ENCODE measurements at places on chromosomes 12 and 14.

DNA sequence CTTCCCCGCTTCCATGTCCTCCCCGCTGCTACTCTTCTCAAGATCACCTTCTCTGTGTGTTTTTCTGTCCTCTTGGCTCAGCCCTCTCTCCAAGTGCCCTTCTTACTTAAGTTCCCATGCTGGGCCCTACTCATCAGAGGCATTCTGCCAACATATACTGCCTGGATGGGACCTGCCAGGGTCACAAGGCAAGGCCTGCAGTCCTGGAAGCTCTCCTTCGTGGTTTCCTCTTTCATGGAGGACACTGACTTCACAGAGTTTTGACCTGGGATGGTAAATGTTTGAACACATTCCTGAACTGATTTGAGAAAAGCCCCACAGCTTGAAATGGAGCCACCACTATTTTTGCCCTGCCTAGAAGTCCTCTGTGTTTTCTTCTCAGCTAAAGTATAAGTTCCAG is 140.9 kb downstream of the TMEM30B start:
- no peak for DNase-seq

- DNase-seq, result no peak
Measured at GRCh38 chr12:91824991-91825390, 320.7 kb downstream of the BTG1 start.

GRCh38 chr12:4417455-4417854 is 28.2 kb downstream of the FGF6 start:
- no peak for DNase-seq

GRCh38 chr12:62732861-62733427 is 202.0 kb downstream of the PPM1H start:
- DNase-seq, result peak; percentile 66

- DNase-seq, result no peak
Measured at GRCh38 chr12:93178154-93178878, 199.4 kb upstream of the NUDT4 start.

- DNase-seq, result no peak
Measured at GRCh38 chr12:93387780-93388179, 10.1 kb downstream of the NUDT4 start.

GRCh38 chr12:32568228-32568627 is 110.9 kb upstream of the DNM1L start:
- DNase-seq, result peak; percentile 65

DNA sequence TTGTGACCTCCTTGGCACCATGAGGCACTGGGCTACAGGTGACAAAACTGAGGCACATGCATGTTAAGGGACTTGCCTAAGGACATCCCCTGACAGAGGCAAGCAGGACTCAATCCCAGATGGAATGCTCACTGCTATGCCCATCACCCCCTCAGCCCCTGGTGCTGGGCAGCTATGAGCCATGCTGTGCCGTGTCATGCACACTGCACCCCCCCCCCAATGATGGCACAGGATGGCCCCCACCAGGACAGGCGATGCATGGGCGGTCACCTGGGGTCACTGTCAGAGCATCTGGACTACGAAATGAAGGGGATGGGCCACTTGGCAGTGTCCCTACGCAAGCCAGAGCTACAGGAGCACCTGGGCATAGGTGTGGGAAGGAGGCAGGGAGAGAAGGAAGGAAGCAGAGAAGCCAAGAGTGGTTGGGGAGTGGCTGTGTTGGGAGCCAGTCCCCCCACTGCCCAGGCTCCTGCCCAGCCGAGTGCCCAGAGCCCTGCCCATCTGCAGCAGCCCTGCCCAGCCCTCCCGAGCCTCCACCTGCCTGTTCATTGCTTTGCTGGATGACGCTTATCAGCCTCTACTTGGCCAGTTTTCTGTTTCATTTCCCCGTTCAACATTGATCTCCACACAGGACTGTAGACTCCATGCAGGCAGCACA is 84.9 kb upstream of the DIO3 start:
- no peak for DNase-seq

DNA sequence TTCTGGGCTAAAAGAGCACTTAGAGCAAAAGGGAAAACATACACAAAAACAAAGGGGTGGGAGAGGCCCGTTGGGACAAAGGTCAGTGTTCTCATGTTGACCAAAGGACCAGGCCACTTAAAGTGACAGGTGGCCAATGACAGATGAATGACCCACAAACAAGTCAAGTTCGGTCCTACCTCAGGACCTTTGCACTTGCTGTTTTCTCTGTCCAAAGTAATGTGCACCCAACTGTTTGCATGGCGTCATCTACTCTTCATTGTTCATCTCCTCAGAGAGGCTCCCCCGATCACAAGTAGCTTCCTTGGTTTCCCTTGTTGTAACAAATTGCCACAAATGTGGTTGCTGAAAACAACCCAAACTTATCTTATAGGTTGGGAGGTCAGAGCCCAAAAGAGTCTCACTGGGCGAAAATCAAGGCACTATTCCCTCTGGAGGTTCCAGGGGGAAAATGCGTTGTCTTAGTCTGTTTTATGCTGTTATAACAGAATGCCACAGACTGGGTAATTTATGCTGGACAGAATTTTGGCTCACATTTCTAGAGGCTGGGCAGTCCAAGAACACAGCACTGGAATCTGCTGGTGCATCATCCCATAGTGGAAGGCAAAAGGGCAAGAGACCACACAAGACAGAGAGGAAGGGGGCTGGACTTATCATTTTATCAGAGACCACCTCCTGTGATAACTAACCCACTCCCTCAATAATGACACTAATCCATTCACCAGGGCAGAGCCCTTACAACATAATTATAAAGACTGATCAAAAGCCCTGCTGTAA is 23.9 kb downstream of the CLMN start:
- no peak for DNase-seq

Data from stromal cell of bone marrow (primary cell).